GM10248 (cell line): ENCODE measurements at places on chromosomes 6 and 20.
A peak's percentile ranks its signal among the peaks of the same experiment; 100 is the strongest.

- no peak for DNase-seq
Observed at GRCh38 chr6:2086326-2086965, 159.0 kb downstream of the GMDS start.

GRCh38 chr6:111871207-111871606, 2.0 kb downstream of the FYN start:
- DNase-seq = peak; percentile 21

DNA sequence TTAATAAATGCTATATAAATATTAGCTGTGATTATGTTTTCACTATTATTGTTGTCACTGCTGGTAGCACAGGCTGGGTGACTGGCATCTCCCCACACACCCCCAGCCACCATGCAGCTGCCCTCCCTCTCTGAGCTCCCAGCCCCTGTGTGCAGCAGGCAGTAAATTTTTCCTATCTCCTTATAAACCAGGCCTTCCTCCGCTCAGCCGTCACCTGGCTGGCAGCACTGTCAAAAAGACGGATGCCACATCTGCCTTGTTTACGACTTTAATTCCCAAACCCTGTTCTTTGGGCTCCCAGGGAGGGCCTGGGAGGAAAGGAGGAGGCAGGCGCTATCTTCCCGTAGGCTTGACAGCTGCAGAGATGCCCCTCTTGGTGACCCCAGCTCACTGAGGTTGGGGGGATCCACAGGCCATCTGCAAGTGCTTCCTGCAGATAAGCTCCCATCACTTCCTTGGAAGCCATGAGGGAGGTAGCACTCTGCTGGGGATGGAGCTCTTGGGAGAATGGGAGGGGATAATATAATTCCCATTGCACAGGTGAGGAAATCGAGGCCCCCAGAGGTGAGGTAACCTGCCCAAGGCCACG, 94.5 kb downstream of the GRM4 start:
- DNase-seq = no peak

DNA sequence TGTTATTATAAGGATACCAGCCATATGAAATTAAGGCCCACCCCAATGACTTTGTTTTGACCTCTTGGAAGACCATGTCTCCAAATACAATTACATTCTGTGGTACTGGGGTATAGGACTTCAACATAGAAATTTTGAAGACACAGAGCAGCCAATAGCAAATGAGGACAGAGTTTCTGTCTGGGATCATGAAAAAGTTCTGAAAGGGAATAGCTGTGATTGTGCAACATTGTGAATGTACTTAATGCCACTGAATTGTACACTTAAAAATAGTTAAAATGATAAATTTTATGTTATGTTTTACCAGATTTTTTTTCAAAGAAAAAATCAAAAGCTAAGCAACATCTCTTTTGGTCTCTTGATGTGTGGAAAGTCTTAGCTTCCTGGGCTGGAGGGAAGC, 27.0 kb upstream of the AGPAT4 start:
- DNase-seq = no peak

DNA sequence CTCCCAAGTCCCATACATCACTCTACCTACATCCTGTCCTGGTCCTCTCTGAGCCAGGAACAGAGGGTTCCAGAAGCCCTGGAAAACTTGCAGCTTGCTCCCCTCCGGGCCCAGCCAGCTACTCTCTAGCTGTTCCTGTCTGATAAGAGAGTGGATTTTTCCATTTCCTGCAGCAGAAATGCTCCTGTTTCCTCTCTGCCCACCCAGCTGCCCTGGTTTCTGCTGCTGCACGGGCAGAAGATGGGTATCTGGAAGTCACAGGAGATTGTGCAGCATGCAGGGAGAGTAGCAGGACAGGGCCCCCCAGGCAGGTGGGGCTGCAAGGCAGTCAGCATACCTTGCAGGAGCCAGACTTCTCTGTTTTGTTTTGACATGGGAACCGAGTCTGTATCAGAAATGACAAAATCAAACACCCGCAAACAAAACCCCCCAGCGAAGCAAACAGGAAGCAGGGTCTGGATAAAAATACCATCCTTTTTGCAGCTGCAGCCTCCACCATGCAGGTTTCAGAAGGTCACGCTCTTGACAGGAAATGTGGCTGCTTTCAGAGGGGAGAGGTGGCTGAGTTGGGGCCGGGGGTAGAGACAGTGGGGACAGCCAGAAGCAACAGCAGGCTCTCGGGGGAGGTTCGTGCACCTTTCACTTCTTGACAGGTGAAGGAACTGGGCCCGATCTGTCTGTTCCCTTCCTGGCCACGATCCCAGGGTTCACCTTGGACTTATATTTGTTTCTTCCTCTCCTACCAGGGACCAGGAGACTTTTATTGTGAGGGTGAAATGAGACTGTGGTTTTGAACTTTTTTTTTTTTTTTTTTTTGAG, 50.8 kb upstream of the FAM83D start:
- DNase-seq = peak; percentile 83

DNA sequence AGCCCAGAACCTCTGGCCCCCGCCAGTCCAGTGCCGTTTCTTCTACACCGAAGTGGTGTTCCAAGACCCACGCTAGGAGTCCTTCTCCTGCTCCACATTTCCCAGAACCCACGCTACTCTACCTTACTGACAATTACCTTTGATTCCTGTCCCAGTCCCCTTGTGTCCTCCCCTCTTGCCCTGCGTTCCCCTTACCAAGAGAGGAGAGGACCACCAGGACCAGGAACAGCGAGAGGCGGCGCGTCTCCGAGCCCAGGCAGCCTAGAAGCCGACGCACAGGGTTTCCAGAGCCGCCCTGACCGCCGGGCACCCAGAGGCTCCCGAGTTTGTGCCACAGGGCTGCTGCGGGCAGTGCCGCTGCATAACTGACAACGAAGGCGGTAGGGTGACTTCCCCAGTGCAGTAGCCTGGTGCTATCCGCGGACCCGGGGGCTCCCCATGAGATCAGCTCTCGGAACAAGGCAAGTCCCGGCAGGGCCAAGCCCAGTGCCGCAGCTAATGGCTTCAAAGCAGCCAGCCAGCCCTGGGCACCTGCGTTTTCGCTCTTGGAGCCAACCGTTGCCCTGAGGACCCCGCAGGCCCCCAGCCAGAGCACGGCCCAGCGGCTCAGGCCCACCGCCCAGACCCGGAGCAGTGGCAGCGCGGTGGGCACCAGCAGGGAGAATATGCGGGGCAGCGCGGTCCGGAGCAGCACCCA, 512 bp downstream of the TAP1 start:
- DNase-seq = peak; percentile 58

DNA sequence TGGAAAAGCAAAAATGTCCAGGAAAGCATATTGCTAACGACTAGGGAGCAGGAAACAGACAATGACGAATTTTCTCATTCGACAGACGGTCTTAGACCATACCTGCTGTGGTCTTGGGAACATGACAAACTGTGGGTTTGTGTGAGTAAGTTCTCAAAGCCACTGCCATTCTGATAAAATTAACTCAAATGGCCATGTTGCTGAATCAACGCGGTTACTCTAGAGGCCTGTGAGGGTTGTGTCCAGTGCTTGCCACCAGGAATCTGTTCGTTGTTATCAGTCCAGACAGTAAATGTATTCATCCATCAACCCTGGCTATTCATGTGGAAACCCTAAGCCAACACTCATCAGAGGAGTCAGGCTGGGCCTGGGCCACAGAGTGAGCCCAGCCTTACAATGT, 124.3 kb downstream of the MYLK4 start:
- no peak for DNase-seq

DNA sequence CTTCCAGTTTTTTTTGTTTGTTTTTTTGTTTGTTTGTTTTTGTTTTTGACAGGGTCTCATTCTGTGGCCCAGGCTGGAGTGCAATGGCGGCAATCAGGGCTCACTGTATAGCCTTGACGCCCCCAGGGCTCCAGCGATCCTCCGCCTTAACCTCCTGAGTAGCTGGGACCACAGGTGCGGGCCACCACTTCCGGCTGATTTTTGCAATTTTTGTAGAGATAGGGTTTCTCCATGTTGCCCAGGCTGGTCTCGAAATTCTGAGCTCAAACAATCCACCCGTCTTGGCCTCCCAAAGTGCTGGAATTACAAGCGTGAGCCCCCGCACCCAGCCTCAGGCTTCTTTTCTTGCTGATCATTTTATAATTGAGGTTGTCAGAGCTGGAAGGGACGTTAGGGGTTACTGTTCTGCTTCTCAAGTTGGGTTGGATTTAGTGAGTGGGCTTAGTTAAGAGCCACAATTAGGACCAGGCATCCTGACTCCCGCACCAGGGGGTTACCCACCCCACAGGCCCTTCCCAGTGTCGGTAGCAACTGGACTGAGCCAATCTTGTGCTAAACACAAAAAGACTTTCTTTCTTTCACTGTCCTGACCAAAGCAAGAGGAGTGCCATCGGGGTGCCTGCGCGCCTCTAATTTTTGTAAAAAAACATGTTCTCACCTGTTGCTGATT, 13.1 kb upstream of the ZSCAN9 start:
- DNase-seq = peak; percentile 27

DNA sequence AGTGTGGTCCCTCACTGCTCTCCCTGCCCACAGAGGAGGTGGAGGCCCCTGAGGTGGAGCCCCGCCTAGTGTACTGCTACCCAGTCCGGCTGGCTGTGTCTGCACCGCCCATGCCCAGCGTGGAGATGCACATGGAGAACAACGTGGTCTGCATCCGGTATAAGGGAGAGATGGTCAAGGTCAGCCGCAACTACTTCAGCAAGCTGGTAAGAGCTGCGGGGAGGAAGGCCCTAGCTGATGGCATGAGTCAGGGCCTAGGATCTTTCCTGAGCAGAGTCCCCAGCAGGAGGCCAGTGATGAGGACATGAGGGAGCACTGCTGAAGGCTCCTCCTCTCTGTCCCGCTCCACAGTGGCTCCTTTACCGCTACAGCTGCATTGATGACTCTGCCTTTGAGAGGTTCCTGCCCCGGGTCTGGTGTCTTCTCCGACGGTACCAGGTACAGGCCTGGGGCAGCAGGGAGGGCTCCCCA, 11.2 kb downstream of the PCIF1 start:
- DNase-seq = no peak

- peak; percentile 87 for DNase-seq
Observed at GRCh38 chr20:63542696-63543095, 4.9 kb downstream of the SRMS start.

- DNase-seq = no peak
Observed at GRCh38 chr20:40948465-40949267, 80.0 kb upstream of the TOP1 start.

DNA sequence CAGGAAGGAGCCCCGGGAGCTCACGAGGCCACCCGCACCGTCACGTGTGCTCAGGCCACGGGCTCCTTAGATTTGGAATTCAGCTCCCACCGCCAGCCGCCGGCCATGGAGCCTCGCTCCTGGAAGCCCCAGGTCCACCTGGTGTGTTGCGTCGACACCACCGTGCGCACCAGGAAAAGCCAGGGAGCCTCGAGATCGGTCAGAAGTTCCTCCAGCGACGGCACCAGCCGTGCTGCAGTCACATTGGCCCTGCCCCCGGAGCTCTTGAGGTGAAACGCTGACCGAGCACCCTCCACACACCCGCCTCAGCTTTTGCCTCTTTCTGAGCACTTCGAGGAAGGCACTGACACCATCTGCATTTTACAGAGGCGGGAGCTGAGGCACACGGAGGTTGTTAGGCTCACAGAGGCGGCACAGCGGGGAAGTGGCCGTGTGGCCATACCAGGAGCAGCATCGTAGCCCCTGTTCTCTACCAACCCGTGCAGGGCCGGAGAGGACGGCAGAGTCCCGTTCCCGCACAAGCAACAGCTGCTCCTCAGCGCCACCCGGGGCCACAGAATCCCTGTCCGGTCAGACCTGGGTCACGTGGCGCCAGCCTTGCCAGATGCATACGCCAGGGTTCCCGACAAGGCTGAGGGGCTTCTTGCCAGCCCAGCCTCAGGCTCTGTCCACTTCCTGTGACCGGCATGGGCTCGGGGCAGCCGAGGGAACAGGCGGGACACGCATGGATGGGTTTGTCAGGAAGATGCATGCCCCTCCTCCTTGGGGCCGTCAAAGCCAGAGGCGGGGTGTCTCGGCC, 7.6 kb downstream of the NKAIN4 start:
- DNase-seq = no peak

GRCh38 chr6:35681298-35681697, 7.4 kb downstream of the FKBP5 start:
- no peak for DNase-seq

- peak; percentile 50 for DNase-seq
Observed at GRCh38 chr6:11828262-11828870, 49.8 kb upstream of the ADTRP start.

DNA sequence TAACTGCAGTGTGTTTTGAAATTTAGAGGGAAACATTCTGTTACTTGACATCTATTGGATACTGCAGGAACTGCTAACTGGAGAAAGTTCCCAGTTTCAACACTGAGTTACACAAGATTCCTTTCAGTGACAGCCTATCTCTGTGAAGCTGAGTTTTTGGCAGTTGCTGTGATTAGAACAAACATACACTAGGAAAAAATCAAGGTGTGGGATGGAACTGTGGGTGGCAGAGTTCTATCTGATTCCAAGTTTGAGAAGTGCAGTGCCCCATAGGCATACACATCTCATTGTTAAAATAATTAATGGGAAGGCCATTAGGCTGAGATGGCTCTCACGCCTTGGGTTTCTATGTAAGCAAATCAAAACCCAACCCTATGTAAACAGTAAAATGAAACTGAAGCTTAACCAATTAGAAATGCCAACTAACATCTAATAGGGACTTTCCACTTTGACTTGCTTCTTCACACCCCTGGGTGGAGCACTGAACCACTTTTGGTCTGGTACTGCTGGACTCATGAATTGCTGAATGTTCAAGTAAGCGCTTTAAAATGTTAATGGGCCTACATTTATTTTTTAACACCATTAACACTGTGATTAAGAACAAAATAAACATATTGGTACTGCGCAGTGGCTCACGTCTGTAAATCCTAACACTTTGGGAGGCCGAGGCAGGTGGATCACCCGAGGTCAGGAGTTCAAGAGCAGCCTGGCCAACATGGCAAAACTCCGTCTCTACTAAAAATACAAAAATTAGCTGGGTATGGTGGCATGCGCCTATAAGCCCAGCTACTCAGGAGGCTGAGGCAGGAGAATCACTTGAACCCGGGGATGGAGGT, 55.2 kb upstream of the TBC1D7 start:
- peak; percentile 67 for DNase-seq

GRCh38 chr20:36744764-36745191, 1.1 kb downstream of the NDRG3 start:
- DNase-seq = no peak

GRCh38 chr6:15305909-15306308, 60.0 kb downstream of the JARID2 start:
- DNase-seq = no peak

- DNase-seq = no peak
Observed at GRCh38 chr6:167980911-167981580, 16.4 kb upstream of the KIF25 start.

DNA sequence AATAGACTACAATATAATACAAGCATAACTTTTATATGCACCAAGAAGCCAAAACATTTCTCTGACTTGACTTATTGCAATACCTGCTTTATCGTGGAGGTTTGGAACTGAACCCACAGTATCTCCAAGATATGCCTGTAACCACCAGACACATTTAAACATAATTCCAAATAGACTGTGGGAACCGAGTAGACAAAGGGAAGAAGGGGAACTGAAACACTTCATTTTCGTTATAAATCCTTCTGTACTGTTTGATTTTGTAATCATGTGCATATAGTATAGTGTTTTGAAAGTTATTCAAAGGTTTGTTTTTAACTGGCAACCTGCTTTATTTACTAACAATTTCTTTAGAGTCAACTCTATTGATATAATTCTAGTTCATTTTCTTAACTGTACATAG, 154.9 kb upstream of the BEND6 start:
- no peak for DNase-seq

GRCh38 chr6:1738558-1739081, 128.9 kb downstream of the FOXC1 start:
- no peak for DNase-seq
